ENCODE measurements at places on chromosomes 16 and 17. TPM values are rescaled to one million over a fixed set of nuclear protein-coding genes. Genes with fewer than 3 reads are reported as not detected.

DNA sequence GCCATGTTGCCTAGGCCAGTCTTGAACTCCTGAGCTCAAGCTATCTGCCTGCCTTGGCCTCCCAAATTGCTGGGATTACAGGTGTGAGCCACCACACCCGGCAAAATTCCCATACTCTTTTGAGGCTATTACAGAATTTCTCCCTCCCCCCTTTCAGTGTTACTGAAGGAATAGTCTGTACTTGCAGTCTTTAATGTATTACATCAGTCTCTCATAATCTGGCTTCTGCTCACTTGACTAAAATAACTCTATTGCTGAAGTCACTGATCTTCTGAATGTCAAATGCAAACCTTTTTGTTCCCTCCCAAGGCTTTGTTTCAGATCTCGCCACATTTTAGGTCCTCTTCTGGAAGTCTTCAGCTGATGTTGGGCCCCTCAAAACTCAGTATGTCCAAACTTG, 51.8 kb downstream of the TNRC6A start:
- DNase-seq, result no peak

DNA sequence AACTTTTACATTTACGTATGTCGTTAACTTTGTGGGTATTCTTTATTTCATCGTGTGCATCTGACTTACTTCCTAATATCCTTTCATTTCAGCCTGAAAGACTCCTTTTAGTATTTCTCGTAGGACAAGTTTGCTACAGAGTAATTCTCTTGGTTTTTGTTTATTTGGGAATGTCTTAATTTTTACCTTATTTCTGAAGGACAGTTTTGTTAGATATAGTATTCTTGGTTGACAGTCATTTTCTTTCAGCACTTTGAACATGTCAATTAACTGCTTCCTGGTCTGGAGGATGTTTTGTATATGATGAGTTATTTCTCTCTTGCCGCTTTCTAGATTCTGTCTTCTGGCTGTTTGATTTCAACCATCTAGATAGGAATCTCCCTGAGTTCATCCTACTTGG, 109.2 kb upstream of the NACA2 start:
- no peak for DNase-seq

DNA sequence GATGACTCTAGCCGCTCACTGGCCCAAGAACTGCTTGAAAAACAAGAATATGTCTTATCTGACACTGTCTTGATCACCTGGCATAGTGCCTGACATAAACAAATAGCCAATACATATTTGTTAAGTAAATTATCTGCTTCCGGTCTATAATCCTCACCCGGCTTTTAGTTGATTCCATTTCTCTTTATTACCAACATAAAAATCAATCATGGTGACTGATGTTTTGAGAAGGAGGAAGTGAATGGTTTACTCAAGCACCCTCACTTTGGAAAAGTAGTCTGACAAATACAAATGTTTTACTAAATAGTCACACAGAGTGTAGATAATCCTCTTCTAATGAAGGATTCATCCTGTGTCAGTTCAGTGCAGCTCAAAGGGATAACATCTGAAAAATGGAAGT, 47.0 kb downstream of the SKAP1 start:
- DNase-seq, result no peak

DNA sequence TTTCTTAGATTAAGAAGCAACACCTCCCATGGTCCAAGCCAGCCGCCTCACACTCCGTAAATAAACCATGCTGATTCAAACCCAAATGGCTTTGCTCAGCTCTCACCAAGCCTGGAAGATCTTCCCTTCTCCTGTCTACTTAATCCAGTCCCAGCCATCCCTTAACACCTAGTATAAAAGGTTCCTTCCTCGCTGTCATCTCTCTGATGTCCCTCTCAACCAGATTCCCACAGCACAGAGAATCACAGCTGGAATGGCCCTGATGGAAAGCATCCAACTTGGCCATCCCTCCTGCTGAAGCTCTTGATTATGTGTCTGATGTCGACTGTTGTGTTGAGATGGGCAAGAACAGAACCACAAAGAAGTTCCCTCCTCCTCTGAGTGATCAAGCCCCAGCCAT, 50.6 kb upstream of the ADCY9 start:
- no peak for DNase-seq

DNA sequence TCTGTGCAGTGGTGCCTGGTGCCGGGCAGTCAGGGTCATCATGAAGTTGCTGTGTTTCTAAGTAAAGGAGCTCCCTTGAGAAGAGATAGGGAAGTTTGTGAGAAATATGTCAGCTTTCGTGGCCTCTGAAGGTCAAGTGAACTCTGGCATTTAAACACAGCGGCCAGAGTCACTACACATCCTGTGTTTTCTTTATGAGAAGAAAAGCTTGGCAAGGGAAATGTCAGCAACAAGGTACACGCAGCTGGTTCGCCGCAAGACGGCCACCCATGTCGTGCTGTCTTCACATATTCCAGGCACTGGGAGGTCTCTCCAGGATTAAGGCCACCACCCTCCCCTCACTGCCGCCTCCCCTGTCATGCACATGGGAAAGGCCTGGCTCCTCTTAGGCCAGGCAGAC, 33.2 kb upstream of the PEMT start:
- no peak for DNase-seq

Gene TPSAB1
- 6.0 TPM for total RNA-seq

Measured in suprapubic skin (tissue), 4 donors.